Activated naive CD4-positive, alpha-beta T cell treated with anti-CD3 and anti-CD28 coated beads, Interleukin-2, amount 50 U/mL, for 16 hours (primary cell): ENCODE measurements at places on chromosomes 5 and 9.

GRCh38 chr9:137757613-137758029, 120.0 kb upstream of the CACNA1B start:
- DNase-seq, result no peak

GRCh38 chr9:86115886-86116285, 16.5 kb upstream of the GOLM1 start:
- DNase-seq, result no peak

- DNase-seq, result no peak
These were observed 669.7 kb downstream of the MAT2B start for GRCh38 chr5:164175083-164175482.

DNA sequence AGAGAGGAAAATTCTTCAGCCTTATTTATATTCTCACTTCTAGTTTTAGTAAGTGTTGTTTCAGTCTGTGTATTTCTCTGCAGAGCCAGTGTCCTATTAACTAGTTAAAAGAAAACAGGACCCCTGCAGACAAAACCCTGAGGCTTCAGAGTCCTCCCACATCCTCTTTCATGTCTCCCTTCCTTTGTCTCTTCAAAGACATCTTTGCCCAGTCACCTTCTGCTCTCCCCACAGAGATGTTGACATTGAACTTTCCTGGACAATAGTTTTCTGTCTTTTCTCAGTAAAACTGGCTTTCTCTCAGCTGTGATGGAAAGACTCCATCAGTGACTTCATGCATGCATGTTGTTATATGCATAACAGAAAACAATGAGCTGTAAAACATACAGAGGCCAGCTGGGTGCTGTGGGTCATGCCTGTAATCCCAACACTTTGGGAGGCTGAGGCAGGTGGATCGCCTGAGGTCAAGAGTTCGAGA, 20.2 kb downstream of the GRAMD2B start:
- no peak for DNase-seq

- no peak for DNase-seq
These were observed 25.5 kb downstream of the KCNMB1 start for GRCh38 chr5:170363671-170364070.

DNA sequence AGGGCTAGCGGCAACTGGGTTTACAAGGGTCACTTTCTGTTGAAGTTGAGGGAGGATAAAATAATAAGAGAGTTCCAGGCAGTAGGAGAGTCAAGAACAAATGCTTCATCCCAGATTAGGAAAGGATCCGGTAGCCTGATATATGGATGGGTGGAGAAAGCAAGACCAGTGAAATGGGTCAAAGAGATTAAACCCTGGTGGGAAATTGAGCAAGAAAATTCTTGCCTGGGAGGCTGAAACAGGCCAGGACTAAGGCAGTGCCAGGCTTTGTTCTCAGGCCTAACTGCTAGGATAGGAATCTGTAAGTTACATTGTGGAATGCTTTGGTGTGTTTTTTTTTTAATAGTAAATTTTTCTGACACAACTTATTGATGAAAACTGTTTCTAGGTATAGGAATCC, 257.4 kb upstream of the RFX3 start:
- no peak for DNase-seq

- no peak for DNase-seq
These were observed 81.9 kb downstream of the RMI1 start for GRCh38 chr9:84062538-84062937.

DNA sequence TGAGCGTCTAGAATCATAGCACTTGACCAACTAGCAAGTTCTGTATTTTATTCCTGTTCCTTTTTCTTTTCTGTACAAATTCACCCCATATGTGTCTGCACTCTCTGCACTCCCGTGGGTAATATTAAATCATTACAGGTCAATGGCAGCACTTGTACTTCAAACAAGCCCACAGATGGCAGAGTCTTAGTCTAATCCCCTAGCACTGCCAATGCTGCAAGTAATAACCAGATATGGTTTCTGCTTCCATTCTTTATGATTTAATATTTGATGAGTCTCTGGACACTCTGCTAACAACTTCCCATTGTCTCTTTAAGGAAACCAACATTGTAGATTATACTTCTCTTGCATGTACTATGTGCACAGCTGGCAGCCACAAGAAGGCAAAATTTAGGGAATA, 343.8 kb upstream of the CHD1 start:
- no peak for DNase-seq

DNA sequence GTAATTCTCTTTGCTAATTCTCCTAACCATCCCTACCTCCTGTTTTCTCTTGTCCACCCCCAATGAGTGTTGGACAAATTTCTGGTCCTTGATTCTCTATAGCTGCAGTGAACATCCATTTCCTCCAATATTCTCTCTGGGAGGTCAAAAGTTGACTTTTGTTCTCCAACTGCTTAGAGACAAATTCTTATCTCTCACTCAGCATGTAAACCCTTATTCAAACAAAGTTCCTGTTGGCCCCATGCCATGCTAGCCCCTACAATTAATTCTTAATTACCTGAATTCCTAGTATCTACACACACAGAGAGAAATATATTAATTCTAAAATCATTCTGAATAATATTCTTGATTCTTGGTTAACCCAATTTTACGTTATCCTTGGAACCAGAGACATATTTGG, 472.9 kb upstream of the ACTBL2 start:
- DNase-seq, result no peak

DNA sequence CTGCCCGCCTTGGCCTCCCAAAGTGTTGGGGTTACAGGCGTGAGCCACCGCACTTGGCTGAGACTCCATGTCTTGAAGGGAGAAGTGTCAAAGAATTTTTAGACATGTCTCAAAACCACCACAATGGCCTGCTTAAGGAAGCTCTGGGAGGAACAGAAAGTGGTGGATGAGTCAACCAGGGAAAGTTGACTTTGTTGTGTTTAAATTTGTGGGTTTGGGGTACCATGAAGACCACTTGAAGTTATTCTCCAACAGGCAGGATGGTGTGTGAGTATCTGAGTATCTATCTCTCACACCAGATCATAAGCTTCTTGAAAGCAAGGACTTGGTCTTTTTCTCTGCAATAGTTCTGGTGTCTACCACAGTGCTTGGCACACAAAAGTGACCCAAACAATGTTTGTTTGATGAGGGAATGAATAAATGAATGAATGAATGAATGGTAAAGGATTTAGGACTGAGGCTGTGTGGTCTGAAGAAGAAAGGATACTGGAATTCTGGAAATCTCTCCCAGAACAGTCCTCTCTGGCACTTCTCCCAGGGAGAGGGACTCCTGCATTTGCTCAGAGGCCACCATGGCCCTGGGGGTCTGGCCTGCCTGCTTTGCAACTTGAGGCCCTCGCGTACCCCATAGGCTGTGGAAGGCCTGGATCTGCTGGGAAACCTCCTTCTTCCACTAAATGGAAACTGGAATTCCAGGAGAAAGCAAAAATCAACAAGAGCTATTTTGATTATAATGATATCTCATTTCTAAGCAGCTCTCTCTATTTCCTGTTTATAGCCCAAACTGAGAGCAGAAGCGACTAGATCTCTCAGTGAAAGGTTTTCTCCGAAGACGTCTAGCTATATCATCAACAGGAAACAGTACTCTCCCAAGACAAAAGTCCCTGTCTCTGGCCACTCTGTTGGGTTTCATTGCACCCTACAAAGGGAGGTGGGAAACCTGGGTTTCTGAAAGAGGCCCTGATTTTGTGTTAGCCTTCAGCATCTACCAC, 187.9 kb downstream of the PALM2AKAP2 start:
- no peak for DNase-seq

- DNase-seq, result no peak
These were observed 612.8 kb downstream of the CSNK1G3 start for GRCh38 chr5:124124711-124125229.

DNA sequence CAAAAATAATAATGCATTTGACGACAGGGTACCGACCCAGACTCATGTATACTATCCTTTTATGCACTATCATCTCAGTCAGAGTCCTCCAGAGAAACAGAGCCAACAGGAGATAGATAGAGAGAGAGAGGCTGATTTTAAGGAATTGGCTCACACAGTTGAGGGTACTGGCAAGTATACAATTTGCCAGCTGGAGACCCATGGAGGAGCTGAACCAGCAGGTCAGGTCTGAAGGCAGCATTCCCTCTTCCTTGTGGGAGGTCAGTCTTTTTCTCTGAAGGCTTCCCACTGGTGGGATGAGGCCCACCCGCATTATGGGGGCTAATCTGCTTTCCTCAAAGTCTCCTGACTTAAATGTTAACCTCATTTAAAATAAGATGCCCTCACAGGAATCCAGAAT, 17.3 kb upstream of the MED10 start:
- no peak for DNase-seq

- no peak for DNase-seq
These were observed 75.4 kb upstream of the S1PR3 start for GRCh38 chr9:88915916-88916315.

GRCh38 chr5:74262544-74263207, 377.9 kb downstream of the ENC1 start:
- no peak for DNase-seq

GRCh38 chr5:65113771-65114170, 345.0 kb downstream of the CWC27 start:
- no peak for DNase-seq

GRCh38 chr5:149013796-149014195, 49.1 kb downstream of the SH3TC2 start:
- DNase-seq, result no peak

GRCh38 chr5:125452991-125453390, 706.6 kb upstream of the ZNF608 start:
- DNase-seq, result no peak

DNA sequence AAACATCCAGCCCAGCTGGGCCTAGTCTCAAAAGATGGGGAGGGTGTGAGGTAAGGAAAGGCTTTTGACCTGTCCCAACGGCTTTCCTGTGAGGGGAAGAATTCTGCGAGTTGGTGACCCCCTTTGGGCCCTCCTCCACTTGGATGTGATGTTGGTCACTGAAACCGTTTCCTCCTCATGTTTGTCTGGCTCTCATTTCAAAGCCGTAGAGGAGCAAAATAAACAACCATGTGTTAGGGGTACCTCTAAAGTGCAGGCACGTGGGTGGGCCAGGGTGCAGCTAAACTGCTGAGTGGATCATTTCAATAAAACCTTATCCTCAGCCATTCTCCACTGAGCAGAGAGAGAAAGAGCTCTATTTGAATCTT, 84.3 kb upstream of the MELK start:
- DNase-seq, result peak; percentile 29

DNA sequence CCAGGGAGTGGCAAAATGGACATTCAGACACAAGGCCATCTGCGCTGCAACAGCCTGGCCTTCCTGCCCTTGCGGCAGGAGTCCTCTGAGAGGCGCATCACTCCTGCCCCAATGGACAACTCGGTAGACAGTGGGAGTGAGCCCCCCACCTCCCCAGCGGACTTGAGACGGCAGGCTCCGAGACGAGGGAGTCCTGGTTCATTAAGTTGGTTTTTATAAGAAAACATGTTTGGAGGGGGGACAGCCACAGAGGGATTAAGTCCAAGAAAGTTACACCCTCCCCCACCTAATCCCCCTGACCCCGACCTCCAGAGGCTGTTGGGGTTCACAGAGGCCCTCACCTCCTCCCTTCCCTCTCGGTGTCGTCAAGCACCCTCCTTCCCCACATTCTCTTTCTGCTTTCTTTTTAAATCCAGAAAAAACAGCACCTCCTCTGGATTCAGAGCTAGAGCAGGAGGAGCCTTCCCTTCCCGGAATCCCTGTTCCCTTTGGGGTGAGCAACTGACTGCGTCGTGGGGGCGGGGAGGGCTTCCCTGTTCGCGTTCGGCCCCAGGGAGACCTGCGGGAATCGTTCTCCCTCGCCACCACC, 1.8 kb upstream of the EGR1 start:
- no peak for DNase-seq

DNA sequence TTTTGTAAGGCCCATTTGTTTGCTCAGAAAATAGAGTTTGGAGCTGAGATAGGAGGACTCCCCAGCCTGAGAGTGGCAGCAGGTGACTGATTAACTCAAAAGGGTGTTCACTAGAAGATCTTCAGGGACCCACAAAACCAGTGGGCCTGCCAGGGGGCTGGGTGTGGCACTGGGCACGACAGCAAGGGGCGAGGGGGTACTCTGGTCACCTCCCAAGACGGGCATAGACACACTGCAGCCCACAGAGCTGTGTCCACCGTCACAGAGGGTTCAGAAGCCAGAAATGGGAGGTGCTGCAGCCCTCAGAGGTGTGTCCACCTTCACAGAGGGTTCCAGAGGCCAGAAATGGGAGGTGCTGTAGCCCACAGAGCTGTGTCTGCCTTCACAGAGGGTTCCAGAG, 75.6 kb upstream of the CACNA1B start:
- DNase-seq, result no peak

GRCh38 chr9:127451608-127451857, 223 bp downstream of the LRSAM1 start:
- DNase-seq, result no peak

DNA sequence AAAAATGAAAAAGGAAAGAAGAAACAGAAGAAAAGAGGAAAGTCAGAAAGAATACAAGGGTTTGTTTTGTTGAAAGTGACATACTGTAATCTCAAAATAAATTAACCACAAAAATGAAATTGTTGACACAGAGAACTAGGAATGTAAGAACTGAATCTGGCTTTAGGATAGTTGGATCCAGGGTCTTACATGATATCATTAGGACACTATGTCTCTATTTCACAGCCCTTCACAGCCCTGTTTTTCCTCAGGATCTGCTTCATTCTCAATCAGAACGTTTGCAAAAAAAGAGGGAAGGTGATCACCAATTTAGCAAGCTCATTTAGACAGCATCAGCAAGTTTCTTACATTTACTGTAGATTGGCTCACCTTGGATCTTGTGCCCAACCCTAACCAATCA, 188.5 kb upstream of the NREP start:
- no peak for DNase-seq

- DNase-seq, result no peak
These were observed 117.8 kb downstream of the CCDC192 start for GRCh38 chr5:127820910-127821553.

DNA sequence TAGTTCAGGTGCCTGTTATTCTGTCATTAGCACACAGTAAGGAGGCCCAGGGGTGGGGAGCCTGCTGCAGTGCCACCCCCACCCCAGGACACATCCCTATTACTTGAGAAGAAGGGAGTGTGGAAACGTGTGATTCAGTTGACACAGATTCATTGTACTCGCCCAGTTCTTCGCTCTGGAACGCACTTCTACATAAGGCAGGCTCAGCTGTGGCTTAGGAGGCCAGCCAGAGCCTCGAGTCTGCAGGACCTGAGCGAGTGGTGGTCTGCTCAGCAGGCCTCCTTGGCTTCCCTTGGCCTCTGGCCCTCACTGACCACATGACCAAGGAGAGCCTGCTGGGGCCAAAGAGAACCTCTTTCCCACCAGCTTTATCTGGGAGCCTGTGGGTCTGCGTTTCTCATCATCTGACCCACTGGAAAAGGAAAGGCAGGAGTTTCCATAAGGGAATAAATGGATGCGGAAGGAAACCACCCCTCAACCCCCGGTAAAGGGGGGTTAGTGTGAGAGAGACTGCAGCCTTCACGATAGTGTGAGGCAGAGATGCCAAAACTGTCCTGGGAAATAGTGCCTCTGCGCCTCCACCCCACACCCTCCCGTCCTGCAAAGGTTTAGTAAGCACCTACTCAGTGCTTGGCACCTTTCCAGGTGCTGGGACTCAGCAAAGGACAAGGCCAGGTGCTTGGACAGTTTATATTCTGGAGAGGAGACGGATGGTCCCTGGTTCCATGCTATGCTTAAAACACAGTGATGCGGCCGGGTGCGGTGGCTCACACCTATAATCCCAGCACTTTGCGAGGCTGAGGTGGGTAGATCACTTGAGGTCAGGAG, 73.7 kb downstream of the PPARGC1B start:
- no peak for DNase-seq
